Erythroblast (primary cell): ENCODE measurements at places on chromosomes 3 and 15.

- no peak for DNase-seq
These were observed 63.9 kb upstream of the BBX start for GRCh38 chr3:107458871-107459270.

DNA sequence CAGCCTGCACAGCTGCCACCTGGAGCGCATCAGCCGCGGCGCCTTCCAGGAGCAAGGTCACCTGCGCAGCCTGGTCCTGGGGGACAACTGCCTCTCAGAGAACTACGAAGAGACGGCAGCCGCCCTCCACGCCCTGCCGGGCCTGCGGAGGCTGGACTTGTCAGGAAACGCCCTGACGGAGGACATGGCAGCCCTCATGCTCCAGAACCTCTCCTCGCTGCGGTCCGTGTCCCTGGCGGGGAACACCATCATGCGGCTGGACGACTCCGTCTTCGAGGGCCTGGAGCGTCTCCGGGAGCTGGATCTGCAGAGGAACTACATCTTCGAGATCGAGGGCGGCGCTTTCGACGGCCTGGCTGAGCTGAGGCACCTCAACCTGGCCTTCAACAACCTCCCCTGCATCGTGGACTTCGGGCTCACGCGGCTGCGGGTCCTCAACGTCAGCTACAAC lies 20.4 kb downstream of the NRROS start:
- no peak for DNase-seq

DNA sequence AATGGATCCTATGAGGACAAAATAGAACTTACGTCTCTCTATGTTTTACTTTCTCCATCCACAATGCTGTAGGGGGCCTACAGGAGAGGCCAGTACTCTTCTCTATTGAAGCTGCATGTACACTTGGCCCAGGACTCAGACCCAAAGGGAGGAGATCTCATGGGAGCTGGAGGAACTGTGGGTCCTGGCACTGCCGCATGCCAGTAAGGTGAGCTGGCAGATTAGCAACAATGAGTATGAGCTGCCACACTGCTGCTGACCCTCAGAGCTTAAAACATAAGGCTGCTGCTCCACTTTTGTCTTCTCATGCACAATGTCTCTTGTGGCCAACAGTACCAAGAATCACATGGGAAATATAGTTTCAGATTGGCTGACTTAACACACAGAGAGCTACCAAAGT lies 57.8 kb upstream of the TBC1D5 start:
- DNase-seq, result no peak

GRCh38 chr15:27495963-27496459 lies 525.0 kb downstream of the GABRG3 start:
- DNase-seq, result no peak

GRCh38 chr3:197539651-197540051 lies 16.1 kb downstream of the BDH1 start:
- no peak for DNase-seq

GRCh38 chr3:186998937-186999368 lies 68.6 kb downstream of the ST6GAL1 start:
- DNase-seq, result no peak

DNA sequence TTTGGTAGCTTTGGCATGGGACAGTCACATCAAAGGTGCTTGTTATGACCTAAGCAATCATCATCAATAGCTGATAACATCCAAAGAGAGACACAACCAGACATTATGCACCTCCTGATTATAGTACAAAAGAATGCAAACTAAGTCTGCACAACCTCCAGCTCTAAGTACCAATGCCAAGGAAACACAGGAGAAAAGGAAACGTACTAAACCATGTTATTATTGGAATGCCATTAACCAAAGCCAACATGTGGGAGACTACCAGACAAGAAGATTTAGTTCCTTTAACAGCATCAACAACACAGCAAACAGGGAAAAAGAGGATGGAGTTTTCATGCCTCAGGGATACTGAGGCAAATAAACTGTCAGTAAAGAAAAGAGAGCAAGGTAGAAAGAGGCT lies 61.4 kb downstream of the CD47 start:
- no peak for DNase-seq

- no peak for DNase-seq
These were observed 158.1 kb downstream of the SSR3 start for GRCh38 chr3:156396851-156397250.

DNA sequence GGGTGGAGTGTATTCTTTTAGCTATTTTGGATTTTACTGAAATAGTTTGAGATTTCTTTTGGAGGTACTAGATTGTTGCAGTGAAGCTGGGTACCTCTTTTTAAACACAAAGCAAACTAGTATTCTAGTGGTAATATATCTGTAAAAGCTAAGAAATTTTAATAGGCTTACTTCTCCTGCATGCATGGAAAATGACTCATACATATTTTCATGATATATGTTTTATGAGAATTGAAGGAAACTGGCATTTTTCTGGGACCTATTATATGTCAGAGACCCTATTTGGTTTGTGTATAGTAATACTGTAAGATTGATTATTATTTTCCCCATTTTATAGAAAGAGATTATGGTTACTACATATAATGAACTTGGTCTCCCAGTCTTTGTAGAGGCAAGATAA lies 851.0 kb downstream of the DIPK2A start:
- no peak for DNase-seq

GRCh38 chr3:46061108-46061720 lies 33.9 kb upstream of the XCR1 start:
- no peak for DNase-seq

GRCh38 chr3:149717391-149718056 lies 34.8 kb downstream of the COMMD2 start:
- DNase-seq, result peak; percentile 55

DNA sequence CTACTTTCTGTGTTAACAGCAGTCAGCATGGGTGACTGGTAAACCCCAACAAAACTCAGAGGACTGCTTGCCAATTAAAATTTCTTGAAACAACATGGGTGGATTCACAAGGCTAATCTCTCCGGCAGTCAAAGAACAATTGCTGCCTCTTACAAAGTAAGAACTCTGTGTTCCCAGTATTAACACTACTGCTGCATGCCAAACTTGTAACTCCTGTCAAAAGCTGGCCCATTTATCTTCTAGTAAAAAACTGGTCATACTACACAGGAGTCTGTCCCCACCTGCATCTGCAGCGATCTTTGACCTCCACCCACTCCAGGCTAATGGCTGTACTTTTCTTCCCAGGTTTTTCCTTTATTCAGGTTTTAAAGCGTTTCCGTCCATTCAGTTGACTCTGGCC lies 8.7 kb upstream of the ZNF589 start:
- DNase-seq, result no peak

DNA sequence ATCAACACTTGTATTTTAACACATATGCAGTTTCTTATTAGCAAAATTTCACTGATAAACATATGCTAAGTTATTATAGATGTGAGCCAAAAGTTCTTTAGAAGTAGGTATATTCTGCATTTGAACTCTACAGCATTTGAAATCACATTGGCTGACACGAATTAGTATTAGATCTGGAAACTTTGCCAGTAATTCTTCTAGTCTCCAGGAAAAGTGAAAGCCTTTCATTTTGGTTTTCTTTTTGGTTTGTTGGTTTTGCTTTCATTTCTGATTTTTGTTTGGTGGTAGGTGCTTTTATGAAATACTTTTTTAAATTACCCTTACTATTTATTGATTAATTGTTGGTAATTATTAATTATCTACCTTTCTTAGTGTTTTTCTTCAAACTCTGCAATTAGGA lies 72.9 kb downstream of the RBMS3 start:
- no peak for DNase-seq

DNA sequence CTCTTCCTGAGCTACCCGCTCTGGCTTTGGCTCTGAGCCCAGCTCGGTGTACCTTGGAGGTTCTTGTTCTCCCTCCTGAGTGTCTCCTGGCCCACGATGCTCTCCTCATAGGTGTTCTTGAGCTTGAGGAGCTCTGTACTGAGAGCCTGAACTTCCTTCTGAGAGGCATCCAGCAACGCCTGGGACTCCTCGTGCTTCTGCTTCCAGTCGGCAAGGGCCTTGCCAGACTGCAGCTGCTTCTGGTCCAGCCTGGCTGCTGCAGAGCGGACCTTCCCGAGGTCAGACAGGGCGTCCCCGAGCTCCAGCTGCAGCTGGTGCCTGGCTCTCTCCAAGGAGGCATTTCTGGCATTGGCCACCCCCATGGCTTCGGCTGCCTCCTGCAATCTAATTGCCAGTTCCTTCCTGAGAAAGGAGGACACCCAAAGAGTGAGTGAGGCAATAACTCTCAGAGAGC lies 99.8 kb downstream of the MYH15 start:
- no peak for DNase-seq

DNA sequence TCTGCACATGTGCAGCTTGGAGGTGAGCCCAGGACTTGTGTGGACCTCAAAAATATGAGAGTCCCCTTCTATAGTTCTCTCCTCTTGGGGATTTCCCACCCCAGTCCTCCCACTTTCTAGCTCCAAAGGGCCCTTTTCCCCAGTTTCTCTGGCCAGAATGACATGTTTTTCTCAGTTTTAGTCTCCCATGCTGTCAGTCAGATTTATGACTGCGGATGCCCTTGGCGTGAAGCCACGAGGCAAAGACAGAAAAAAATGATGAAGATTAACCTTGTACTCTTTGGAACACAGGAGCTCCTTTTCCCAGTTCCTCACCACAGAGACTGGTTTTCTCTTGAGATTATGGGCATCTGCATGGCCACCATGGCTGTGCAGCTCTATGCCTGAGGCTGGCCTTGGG lies 72.0 kb upstream of the TTBK2 start:
- DNase-seq, result no peak

GRCh38 chr3:187367561-187368103 lies 553 bp upstream of the RTP4 start:
- no peak for DNase-seq

- DNase-seq, result no peak
These were observed 16.8 kb upstream of the SLC41A3 start for GRCh38 chr3:126100634-126101301.

GRCh38 chr3:20218215-20218614 lies 32.2 kb upstream of the SGO1 start:
- no peak for DNase-seq
